ENCODE measurements at places on chromosomes 2 and 18.

- no peak for DNase-seq
Measured at GRCh38 chr2:133976659-133977058, 277.2 kb upstream of the MGAT5 start.

GRCh38 chr2:233462202-233462785 lies 104.3 kb downstream of the USP40 start:
- no peak for DNase-seq

DNA sequence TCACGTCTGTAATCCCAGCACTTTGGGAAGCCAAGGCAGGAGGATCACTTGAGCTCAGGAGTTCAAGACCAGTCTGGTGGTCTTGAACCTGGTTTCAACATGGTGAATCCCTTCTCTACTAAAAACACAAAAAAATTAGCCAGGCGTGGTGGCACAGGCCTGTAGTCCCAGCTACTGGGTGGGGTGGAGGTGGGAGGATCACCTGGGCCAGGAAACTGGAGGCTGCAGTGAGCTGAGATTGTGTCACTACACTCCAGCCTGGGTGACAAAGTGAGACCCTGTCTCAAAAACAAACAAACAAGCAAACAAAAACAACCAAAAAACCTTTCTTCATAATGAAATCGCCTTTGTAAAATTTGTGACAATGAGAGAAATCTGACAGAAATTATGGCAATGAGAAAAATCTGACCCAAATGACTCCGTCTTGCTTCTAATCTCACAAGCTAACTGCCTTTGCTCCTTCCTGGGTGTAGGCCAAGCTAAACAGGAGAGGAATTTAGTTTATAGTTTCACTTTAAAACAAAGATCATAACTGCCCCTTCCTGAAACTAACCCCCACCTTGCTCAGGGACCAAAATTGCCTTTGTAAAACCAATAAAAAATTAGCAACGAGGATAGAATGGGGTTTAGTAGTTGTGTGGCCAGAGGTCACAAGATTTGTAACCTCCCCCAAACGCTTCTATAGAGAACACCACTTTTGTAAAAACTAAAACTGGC lies 60.7 kb upstream of the KIF5C start:
- no peak for DNase-seq

DNA sequence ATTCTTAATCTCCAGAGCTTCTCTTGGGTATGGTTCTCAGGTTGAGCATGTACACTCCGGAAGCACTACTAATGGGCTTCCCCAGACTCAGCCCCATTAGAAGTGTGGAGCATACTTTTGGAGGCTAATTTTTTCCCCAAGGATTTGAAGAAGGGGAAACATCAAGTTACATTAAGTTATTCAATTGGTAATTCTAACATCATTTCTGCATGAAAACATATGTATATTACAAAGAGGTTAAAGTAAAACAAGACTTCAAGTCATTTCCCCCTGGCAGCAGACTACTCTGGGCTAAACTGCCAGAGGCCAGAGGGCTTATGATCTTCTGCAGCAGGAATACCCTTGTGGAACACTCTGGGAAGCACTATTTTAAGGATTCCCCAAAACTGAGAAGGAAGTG lies 227.7 kb upstream of the STK17B start:
- DNase-seq, result no peak

- no peak for DNase-seq
Measured at GRCh38 chr18:63949068-63949737, at the start of gene HMSD. TSS of gene HMSD (plus strand) at chr18:63949301. CDS start at chr18:63953456, 4,155 bp downstream.

- no peak for DNase-seq
Measured at GRCh38 chr18:9743200-9744016, 35.3 kb downstream of the RAB31 start.

GRCh38 chr2:6665093-6666045 lies 200.3 kb downstream of the CMPK2 start:
- no peak for DNase-seq

DNA sequence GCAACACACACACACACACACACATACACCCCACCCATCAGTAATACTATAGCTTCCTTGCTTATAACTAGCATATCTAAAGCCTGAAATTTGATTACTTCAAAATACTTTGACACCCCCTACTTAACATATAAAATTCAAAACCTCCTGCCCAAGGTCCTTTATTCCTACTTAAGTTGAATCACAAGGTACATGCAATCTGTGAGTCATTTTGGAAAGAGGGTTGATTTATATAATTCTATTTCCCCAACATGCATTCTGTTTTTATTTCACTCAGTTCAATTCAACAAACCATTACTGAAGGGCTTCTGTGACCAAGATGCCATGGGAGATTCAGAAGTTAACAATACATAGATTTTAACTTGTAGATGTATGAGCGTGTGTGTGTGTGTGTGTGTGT lies 420.7 kb downstream of the METTL4 start:
- no peak for DNase-seq

DNA sequence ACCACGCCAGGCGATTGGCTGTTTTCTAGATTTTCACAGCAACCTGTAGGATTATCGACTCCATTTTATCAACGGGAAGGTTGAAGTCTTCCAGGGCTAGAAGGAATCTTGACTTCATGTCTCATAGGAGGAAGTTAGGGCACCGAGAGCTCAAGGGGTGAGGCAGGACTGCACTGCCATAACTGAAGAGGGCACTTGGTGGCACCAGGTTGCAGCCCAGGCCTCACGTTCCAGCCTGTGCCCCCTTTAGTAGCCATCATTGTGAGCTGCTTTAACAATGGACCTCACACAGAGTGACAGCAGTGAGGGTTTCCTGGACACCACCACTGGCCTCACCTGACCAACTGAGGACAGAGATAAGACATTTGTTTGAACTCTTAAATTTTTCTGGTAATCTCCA lies 22.9 kb upstream of the RPL37A start:
- DNase-seq, result no peak

DNA sequence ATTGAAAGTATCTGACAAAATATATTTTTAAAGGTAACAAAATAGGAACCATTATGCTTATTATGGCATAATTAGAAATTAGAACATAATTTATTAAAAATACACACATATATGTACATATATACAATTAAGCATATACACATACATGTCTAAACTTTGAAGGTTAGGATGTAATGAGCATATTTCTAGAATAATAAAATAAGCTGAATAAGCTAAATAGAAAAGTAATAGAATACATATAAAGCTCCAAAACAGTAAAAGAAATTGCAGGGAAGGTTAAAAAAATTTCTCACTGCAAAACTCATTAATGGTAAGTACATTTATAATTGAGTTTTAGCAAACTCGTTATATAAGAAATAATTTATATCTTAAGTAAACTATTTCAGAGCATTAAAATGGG lies 1561.5 kb upstream of the ZEB2 start:
- no peak for DNase-seq
